Hair follicle dermal papilla cell (primary cell): ENCODE measurements at places on chromosomes 7 and 10. TPM values are rescaled to one million over a fixed set of nuclear protein-coding genes. Genes with fewer than 3 reads are reported as not detected.

The LRRN3 gene
- 1.7 and 1.8 TPM in 2 replicates for total RNA-seq

The GNAT3 gene
- not detected in 2 replicates for total RNA-seq

The AOAH gene
- not detected in 2 replicates for total RNA-seq

The PHKG1 gene
- 3.8 and 7.0 TPM in 2 replicates for total RNA-seq

The TMEM176B gene
- total RNA-seq: 0.97 and 47.9 TPM in 2 replicates

The TRPV6 gene
- not detected in 2 replicates for total RNA-seq

The BAIAP2L1 gene
- 5.8 and 6.7 TPM in 2 replicates for total RNA-seq

The FAM3C gene
- 57.4 and 71.1 TPM in 2 replicates for total RNA-seq

The ODAD2 gene
- total RNA-seq: 0.49 and 1.1 TPM in 2 replicates

The PODXL gene
- total RNA-seq: 2.4 TPM in 2 replicates

The AP1S1 gene
- total RNA-seq: 124 and 145 TPM in 2 replicates

The PRSS1 gene
- total RNA-seq: not detected in 2 replicates

The ATG9B gene
- under 0.01 and 0.16 TPM in 2 replicates for total RNA-seq

The RASSF4 gene
- total RNA-seq: 6.4 and 7.8 TPM in 2 replicates

The AGBL3 gene
- 0.73 and 1.3 TPM in 2 replicates for total RNA-seq

The SPAM1 gene
- total RNA-seq: not detected in 2 replicates

The ITPRID1 gene
- total RNA-seq: not detected in 2 replicates

The HOXA13 gene
- total RNA-seq: not detected in 2 replicates

The ASZ1 gene
- total RNA-seq: not detected in 2 replicates

The LRRC61 gene
- 0.24 and 0.97 TPM in 2 replicates for total RNA-seq

The FAM237B gene
- total RNA-seq: not detected in 2 replicates

The PON3 gene
- 1.9 and 2.2 TPM in 2 replicates for total RNA-seq

The RBM33 gene
- total RNA-seq: 34.5 and 35.4 TPM in 2 replicates

The MPP7 gene
- total RNA-seq: 0.12 and 0.16 TPM in 2 replicates

The LIPN gene
- total RNA-seq: not detected in 2 replicates

The POMZP3 gene
- 3.3 and 4.1 TPM in 2 replicates for total RNA-seq

The RBP3 gene
- not detected in 2 replicates for total RNA-seq

The OR9A2 gene
- total RNA-seq: not detected in 2 replicates

The KLF14 gene
- total RNA-seq: 0.12 TPM in 1 of 2 replicates, not detected in the other

The ADCYAP1R1 gene
- total RNA-seq: not detected in 2 replicates

The THSD7A gene
- 0.49 and 1.9 TPM in 2 replicates for total RNA-seq

The JAKMIP3 gene
- total RNA-seq: 0.24 and 0.32 TPM in 2 replicates

The EMX2 gene
- 5.5 and 8.1 TPM in 2 replicates for total RNA-seq

The FXYD4 gene
- total RNA-seq: not detected in 2 replicates
